ENCODE measurements at places on chromosomes 5 and 9. TPM values are rescaled to one million over a fixed set of nuclear protein-coding genes. Genes with fewer than 3 reads are reported as not detected.

Gene FGD3
- total RNA-seq: not detected

Gene LOX
- total RNA-seq: 90.4 TPM

Gene CNTRL
- total RNA-seq: 14.4 TPM

Gene CDH9
- total RNA-seq: not detected

Gene PDE6A
- 0.06 TPM for total RNA-seq

Gene SOHLH1
- total RNA-seq: not detected

Gene RAPGEF6
- total RNA-seq: 44.7 TPM

Gene C5orf47
- not detected for total RNA-seq

Gene SLC6A3
- total RNA-seq: not detected

Gene ORM1
- not detected for total RNA-seq

Gene MAP1B
- 35.5 TPM for total RNA-seq

Gene FBP2
- total RNA-seq: not detected

Gene ANKRD18A
- not detected for total RNA-seq

Gene GPR150
- not detected for total RNA-seq

Gene PCDHA9
- total RNA-seq: 0.06 TPM

Gene ENDOG
- total RNA-seq: 19.6 TPM

Gene PHYHD1
- 0.44 TPM for total RNA-seq

Gene NOL6
- total RNA-seq: 9.4 TPM

Gene PCDHGA5
- total RNA-seq: 0.49 TPM

Gene ADRB2
- 9.4 TPM for total RNA-seq

Gene CAMK4
- 0.32 TPM for total RNA-seq

Gene HTR1A
- total RNA-seq: not detected

Gene DYNC2I2
- 50.4 TPM for total RNA-seq

Gene GPR107
- total RNA-seq: 13.9 TPM

Gene HMGCS1
- total RNA-seq: 55.9 TPM

Gene ANKRD18B
- total RNA-seq: 0.49 TPM

Gene GLRA1
- total RNA-seq: not detected

Gene KCNV2
- total RNA-seq: not detected

Gene OR1Q1
- not detected for total RNA-seq

Gene FAM153A
- total RNA-seq: not detected

Gene EPB41L4A
- total RNA-seq: 44.6 TPM

Gene ROPN1L
- 1.6 TPM for total RNA-seq

Gene TRIM14
- total RNA-seq: 2.8 TPM

Gene PCDHGB1
- total RNA-seq: 2.8 TPM

Gene MYORG
- 3.9 TPM for total RNA-seq

Gene RFESD
- total RNA-seq: 0.97 TPM

Gene TAF11L5
- total RNA-seq: not detected

Gene PCDHGC4
- total RNA-seq: 0.49 TPM

Gene OBP2B
- not detected for total RNA-seq

Gene HSPB3
- not detected for total RNA-seq

Gene PTGR1
- 15.9 TPM for total RNA-seq

Gene KLHL3
- total RNA-seq: 19.3 TPM

Gene INSL4
- total RNA-seq: not detected

Gene FGF10
- not detected for total RNA-seq

Gene GCNT4
- total RNA-seq: 0.25 TPM
